ENCODE measurements at places on chromosomes 2 and 18.

DNA sequence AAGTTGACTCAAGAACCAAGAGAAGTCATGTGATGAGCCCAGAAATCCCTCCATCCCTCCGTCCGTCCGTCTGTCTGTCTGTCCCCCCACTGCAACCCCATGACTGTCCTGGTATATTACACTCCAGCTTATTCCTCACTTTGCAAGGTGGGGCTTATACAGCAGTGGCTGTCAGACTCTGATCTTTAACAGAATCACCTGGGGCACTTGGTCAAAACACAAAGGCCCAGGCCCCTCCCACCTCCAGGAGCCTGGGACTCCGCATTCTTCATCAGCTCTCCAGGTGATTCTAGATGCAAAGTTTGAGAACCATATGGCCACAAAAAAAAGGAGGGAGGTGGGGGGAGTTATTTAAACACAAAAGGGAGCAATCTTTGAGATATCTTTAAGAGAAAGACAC, 61.4 kb downstream of the MYO5B start:
- DNase-seq: no peak

GRCh38 chr18:3875961-3876360, 426.0 kb downstream of the TGIF1 start:
- DNase-seq: no peak

DNA sequence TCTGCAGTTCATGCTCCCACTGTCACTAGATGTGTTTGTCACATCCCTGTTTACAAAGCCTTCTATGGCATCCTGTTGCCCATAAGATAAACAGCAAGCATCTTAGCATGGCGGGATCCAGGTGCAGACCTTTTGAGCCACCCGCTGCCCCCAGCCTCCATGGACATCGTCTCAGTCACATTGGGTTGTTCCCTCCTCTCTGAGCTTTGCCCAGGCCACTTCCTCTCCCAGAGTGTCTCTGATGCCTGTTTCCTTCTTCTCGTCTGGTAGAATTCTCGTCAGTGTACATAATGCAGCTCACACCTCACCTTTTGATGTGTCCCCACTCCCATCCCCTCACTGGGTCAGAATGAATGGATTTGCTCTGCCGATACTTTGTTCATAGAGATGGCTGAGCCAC, 239.0 kb upstream of the APCDD1 start:
- DNase-seq: no peak

DNA sequence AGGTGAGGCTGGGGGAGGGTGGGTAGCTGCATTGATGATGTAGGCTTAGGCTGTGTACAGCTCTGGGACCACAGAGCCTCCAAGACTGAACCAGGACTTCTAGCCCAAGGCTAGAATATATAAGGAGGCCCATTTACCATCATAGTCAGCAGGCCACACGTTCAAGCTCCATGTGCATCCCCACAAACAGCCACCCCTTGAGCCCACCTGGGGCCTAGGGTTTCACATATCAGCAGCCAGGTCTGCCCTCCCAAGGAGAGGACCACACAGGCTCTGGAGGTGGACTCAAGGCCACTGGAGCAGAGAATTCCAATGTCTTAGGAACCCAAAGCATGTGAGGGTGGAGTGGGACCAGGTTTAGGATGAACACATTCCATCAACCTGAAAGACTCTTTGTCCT, 230.5 kb downstream of the TTC32 start:
- no peak for DNase-seq

DNA sequence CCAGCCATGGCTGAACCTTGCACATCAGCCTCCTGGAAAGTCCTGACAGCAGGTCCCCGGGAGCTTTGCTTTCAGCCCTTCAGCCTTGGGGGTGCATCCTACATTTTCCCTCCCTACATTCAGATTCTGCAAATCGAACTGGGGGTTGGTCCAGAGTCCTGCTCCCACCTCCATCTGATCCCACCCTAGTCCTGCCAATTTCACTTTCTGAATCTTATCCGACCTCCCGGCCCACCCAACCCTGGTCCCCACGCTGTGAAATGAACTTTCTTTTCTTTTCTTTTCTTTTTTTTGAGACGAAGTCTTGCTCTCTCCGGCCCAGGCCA, 47.8 kb upstream of the ODC1 start:
- DNase-seq: no peak

- no peak for DNase-seq
These were observed 60.2 kb downstream of the RMDN2 start for GRCh38 chr2:37985333-37985732.

DNA sequence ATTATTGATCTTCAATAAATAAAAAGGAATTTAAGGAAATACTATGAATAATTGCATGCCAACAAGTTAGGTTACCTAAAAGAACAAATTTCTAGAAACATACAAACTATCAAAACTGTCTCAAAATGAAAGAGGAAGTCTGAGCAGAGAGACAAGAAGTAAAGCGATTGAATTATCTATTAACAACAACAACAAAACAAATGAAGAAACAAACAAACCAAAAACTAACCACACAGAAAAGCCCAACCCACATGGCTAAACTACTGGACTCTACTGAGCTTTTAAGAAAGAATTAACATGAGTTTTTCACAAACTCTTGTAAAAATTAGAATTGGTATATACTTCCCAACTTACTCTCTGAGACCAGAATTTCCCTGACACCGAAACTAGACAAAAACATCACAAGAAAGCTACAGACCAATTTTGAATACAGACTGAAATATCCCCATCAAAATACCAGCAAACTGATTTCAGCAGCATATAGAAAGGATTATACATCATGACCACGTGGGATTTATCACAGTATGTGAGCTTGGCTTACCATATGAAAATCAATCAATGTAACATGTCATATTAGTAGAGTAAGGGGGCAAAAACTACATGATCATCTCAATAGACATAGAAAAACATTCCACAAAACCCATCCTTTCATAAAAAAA, 16.6 kb upstream of the GALNT1 start:
- no peak for DNase-seq

GRCh38 chr2:43127208-43127940, 99.0 kb downstream of the ZFP36L2 start:
- peak; percentile 77 for DNase-seq

DNA sequence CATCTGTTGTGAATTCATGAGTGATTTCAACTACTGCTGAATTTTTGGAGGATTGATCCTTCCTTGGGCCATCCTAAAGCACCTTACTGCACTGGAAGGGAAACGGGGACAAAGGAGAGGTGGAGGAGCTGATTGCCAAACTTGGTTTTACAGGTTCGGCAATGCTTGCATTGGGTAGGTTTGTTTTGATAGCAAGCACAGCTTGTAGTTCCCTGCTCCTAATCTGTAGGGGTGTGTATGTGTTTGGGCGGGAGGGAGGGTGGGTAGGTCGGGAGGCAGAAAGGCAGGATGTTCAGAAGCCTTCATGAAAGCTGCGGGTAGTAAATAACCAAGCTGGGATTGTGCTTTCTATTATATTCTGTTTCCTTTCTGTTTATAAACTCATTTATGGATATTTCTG, 24.6 kb downstream of the PHLPP1 start:
- no peak for DNase-seq

- DNase-seq: no peak
These were observed 508.9 kb upstream of the MYT1L start for GRCh38 chr2:2839782-2840531.

GRCh38 chr18:42773870-42774269, 341.6 kb downstream of the RIT2 start:
- no peak for DNase-seq

GRCh38 chr2:205680067-205680466, 2.2 kb upstream of the NRP2 start:
- no peak for DNase-seq

- DNase-seq: no peak
These were observed 13.5 kb downstream of the PPP1CB start for GRCh38 chr2:28764909-28765711.

- no peak for DNase-seq
These were observed 80.7 kb downstream of the PXDN start for GRCh38 chr2:1663621-1664020.

- DNase-seq: no peak
These were observed 165.1 kb downstream of the FMNL2 start for GRCh38 chr2:152499896-152500735.

GRCh38 chr2:150174971-150175421, 312.5 kb downstream of the RND3 start:
- no peak for DNase-seq

DNA sequence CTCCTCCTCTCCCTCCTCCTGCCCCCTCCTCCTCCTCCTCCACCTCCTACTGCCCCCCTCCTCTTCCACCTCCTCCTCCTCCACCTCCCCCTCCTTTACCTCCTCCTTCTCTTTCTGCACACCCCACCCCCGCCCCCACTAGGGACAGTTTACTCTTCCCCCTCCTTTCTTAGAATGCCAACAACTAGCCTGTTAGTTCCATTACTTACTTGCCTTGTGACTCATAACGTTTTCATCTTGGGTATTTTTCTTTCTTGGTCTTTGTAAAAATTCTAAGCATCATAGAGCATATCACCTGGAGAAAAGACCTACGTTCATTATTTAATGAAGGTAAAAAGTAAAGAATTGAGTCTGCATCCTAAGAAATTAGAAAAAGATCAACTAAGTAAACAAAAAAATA, 165.3 kb downstream of the NEDD4L start:
- no peak for DNase-seq

GRCh38 chr2:241865416-241865956, 4.0 kb upstream of the RTP5 start:
- DNase-seq: no peak

DNA sequence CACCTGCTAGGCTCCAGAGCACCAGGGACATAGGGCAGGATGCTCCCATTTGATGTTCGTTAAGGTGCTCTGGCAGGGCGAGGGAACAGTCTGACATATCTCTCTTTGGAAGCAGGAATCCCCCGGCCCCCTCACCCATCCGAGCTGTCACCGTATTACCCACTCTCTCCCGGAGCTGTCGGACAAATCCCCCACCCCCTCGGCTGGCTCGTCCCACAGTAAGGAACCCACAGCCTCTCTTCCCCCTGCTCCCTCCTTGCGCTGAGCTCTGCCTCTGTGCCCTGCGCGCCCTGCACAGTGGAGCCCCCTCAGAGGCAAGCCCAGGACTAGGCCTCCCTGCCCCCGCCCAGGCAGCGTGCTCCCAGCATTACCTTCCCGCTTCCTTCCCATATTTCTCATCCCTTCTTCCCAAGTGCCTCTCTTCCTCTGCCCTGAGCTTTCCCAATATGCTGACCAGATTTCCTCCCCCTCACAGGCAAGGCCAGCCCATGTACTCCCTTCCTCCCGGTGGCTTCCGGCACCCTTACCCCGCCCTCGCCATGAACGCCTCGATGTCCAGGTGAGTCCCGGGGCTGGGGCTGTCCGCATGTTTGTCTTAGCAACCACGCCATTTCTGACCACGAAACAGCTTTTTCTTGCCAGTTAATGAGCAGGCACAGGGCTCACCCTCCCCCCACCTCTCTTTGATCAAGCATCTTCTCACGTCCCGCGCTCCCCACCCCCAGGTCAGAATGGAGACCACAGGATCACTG, 23.8 kb downstream of the TGOLN2 start:
- no peak for DNase-seq

DNA sequence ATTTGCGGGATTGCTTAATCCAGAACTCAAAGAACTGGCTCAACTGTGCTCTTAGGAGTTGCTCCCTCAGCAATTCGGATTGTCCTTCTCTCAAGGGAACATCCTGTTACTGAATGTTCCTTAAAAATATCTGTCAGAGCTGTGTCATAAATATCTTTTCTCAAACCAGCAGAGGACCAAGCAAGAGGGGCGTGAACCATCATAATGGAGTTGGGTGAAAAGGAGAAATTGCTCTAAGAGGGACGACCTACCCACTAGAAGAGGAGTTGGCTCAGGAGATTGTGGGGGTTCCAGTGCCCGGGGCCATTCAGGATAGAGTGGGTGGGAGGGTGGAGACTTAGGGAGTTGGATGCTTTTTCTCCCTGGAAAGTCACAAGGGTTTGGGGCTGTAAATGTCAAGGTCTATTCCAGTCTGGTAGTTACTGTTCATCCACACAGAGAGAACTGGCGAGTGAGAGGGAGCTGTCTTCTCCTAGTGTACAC, 59.5 kb downstream of the MERTK start:
- no peak for DNase-seq

- DNase-seq: no peak
These were observed 36.3 kb downstream of the PTPRM start for GRCh38 chr18:7603259-7604000.

All from stimulated activated CD8-positive, alpha-beta memory T cell treated with anti-CD3 and anti-CD28 coated beads, Interleukin-2, amount 100 ng/mL, for 1 hour (primary cell).